Fibroblast of skin of right quadriceps (primary cell): ENCODE measurements at places on chromosomes 12 and 14.

GRCh38 chr12:46384451-46385309, 12.1 kb upstream of the SLC38A2 start:
- peak; percentile 60 for DNase-seq

DNA sequence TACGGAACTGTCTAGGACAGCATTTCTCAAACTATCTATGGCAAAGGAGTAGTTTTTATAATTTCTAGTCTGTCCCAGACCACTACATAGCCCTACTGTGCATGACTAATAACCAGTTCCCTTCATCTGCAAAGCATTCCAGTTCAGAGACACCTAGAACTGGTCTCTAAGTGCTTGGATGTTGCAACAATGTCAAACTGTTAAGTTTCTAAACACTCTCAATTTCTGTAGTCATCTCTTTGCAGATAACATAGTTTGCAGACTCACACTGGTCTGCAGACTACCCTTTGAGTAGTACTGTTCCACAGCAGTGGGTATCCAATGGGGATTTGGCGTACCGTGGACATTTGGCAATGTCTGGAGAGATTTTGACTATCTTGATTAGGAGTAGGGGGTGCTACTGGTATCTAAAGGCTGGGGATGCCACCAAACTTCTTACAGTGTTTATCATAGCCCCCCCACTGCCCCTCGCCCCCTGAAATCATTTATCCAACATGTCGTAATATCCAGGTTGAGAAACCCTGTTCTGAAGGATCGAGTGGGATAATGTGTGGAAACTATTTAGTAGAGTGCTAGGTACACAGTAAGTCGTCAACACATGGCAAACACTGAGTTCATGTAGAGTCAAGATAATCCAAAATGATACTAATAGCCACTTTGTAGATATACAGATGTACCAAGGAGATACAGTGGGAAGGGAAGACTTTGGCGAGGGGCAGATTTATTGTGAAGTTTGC, 1.7 kb downstream of the C12orf76 start:
- no peak for DNase-seq

DNA sequence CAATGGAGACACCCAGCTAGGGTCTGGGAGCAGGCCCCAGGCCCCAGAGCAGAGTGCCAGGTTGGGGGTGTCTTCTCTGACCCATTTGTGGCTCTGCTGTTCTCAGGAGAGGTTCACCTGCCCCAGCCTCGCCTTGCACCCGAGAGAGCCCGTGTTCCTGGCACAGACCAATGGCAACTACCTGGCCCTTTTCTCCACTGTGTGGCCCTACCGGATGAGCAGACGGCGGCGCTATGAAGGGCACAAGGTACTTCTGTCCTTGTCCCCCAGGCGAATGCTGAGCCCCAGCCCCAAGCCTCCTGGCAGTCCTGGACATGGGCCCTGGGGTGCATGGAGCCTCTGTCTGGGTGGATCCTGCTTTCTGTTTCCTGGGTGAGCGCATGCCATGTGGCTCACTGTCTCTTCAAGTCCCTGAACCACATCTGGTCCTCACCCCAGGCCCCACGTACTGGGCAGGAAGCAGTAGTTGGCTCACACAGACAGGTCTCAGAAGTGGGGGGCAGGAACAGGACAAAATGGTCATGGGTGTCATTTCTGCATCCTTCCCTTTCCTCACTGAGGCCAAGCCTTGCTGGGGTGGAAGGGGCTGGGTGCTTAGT, 58.2 kb downstream of the BEGAIN start:
- no peak for DNase-seq

DNA sequence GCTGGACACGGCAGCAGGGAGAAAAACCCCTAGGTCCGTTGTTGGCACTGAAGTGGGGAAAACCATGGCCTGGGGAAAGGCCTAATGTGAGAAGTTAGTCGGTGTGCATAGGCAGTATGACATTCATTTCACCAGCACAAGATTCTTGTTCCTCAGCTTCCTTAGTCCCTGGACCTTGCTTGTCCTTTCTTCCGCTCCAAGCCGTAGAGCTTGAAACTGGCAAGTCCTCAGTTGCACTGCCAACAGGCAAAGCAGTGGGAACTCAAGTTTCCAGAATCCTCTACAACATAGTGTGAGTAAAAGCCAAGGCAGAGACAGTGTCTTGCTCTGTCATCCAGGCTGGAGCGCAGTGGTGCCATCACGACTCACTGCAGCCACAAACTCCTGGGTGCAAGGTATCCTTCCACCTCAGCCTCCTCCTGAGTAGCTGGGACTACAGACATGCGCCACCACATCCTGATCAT, 138.5 kb upstream of the AMIGO2 start:
- no peak for DNase-seq

- DNase-seq = no peak
Measured at GRCh38 chr12:122785503-122785902, 11.1 kb downstream of the CCDC62 start.

GRCh38 chr12:25764409-25764808, 194.1 kb upstream of the RASSF8 start:
- no peak for DNase-seq

- peak; percentile 59 for DNase-seq
Measured at GRCh38 chr12:77521508-77522115, 309.1 kb upstream of the NAV3 start.

DNA sequence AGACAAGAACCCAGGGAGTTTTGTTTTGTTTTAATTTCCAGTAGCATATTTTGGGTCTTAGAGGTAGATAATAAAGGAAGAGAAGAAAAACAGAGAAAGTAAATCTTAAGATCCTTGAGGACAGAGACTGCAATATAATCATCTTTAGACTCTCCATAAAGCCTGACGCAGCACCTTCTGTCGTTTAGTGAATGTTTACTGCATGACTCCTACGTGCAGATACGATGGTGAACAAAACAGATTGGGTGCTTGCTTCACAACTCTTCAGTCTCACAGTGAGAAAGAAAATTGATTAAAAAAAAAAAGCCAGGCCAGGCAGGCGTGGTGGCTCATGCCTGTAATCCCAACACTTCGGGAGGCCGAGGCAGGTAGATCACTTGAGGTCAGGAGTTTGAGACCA, 86.9 kb downstream of the STON2 start:
- no peak for DNase-seq

- no peak for DNase-seq
Measured at GRCh38 chr12:66320996-66321395, 18.7 kb downstream of the HELB start.

GRCh38 chr12:41123871-41124270, 64.2 kb upstream of the PDZRN4 start:
- DNase-seq = no peak

DNA sequence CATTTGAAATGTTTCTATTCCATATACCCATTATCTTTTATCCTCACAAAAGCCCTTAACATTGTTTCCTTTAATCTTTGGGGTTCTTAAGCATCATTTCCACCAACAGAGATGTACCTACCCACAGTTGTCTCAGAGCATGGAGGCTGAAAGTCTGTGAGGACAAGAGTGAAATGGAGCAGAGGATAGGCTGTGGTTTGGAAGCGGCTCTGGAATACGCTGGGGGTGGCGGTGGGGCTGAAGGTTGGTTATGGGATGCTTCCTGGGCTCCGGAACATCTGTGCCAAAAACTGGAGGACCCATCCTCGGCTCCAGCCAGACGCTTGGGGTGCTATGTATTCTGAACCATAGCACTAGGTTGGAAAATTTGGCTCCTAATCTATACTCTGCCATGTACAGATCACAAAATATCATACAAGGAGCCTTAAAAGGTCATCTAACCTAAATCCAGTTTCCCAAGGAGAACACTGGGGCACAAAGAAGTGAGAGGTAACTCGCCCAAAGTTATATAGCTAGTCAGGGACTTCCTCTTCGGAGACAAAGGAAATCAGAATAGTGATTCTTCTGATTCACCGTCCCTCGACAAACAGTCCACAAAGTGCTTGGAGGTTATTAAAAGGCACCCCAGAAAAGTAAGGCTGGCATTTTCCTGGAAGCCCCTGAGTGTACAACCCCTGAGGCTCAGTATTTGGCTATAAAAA, 2.5 kb downstream of the PPP1R3E start:
- no peak for DNase-seq

DNA sequence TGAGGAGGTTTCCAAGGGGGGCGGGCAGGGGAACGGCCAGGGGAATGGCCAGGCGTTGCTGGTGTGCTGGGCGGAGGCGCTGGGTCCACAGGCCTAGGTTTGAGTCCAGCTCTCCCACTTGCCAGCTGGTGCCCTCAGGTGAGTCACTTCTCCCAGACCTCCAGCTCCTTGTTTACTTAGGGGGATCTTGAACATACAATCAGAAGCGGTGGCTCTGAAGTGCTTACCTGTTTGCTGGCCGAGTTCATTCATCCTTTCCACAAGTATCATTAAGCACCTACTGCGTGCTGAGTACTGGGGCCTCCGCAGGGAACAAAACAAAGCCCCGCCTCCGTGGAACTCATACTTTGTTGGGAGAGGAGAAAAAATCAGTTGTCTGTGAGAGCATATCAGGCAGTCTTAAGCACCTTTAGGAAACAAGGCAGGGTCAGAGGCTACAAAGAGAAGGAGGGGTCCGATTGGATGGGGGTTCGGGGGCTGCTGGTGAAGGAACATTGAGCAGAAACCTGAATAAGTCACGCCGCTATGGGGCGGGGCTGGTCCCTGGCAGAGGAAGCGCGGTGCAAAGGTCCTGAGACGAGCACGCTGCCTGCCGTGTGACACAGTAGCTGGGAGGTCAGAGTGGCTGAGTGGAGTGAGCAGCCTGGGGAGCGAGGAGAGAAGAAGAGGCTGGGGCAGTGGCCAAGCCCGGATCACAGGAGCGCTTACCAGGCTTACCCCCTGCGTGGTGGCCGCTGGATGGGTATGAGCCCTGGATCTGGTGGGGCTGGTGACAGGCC, 15.1 kb downstream of the MVK start:
- no peak for DNase-seq

- DNase-seq = no peak
Measured at GRCh38 chr12:124031058-124031457, 58.0 kb downstream of the ZNF664 start.

GRCh38 chr12:126384026-126384564, 1318.9 kb downstream of the AACS start:
- DNase-seq = no peak

- DNase-seq = peak; percentile 75
Measured at GRCh38 chr14:89849931-89850330, 104.6 kb downstream of the EFCAB11 start.
